Stimulated activated CD4-positive, alpha-beta T cell treated with anti-CD3 and anti-CD28 coated beads, TNF-alpha, amount 100 ng/mL, for 24 hours (primary cell): ENCODE measurements at places on chromosomes 3 and 15.

GRCh38 chr3:29527246-29527645 lies 246.4 kb downstream of the RBMS3 start:
- DNase-seq = no peak

DNA sequence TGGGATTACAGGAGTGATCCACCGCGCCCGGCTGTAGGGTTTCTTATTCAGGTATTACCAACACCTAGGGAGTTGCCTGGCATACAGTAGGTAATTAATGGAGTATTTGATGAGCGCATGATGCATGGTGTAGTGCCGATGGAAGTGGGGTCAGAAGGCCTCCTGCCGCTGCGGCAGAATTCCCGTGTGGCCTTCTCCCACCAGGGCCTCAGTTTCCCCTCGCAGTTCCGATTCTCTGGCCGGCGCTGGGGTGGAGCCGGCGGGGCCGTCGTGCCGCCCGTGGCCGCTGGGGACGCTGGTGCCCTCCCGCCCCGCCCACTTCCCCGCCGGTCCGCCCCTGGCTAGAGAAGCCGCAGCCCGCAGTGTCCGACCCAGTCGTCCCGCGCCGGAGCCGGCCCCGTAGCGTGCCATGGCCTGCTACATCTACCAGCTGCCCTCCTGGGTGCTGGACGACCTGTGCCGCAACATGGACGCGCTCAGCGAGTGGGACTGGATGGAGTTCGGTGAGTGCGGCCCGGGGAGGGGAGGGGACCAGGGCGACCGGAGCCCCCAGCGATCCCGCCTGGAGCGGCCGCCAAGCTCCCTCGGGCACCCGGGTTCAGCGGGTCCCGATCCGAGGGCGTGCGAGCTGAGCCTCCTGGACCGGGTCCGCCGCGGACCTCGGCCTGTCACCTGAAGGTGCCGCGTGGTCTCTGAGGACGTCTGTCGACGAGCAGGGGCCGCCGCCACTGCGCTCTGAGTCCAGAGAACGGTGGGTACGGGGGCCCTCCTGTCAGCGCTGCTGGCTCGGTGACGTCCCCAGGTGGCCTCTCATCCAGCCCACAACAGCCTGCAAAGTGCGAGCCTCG lies at the start of gene IRAK2:
TSS of gene IRAK2 (plus strand) at position 374 of the 848 bp plus-strand sequence. CDS start at position 410, 36 bp downstream.
- peak; percentile 21 for DNase-seq

DNA sequence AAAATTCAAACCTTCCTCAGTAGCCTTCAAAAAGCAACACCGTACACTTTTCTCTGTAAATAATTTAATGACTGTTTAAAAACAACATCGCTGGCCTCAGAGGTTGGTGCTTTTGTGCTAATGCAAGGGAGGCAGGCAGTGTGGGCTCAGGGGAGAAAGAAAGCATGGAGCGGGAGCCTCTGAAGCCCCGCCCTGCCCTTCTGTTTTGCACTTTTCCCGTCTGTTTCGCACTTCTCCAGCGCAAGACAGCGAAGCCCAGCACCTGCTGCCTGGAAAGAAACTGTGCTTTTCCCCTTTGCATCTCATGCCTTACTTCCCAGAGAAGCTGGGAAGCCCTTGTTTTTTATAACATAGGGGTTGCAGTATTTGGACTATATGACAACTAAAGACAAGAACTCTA lies 23.1 kb downstream of the TRPM1 start:
- no peak for DNase-seq

DNA sequence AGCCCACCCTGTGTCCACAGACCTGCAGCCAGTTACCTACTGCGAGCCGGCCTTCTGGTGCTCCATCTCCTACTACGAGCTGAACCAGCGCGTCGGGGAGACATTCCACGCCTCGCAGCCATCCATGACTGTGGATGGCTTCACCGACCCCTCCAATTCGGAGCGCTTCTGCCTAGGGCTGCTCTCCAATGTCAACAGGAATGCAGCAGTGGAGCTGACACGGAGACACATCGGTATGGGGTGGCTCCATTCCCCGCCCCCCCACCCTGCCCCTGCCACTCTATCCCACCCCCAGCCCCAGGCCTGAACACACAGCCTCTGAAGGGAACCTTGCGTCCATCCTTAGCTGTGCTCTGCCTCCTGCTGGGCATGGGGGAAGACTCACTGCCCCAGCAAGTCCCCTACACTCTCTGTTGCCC lies 73.2 kb downstream of the AAGAB start:
- no peak for DNase-seq

DNA sequence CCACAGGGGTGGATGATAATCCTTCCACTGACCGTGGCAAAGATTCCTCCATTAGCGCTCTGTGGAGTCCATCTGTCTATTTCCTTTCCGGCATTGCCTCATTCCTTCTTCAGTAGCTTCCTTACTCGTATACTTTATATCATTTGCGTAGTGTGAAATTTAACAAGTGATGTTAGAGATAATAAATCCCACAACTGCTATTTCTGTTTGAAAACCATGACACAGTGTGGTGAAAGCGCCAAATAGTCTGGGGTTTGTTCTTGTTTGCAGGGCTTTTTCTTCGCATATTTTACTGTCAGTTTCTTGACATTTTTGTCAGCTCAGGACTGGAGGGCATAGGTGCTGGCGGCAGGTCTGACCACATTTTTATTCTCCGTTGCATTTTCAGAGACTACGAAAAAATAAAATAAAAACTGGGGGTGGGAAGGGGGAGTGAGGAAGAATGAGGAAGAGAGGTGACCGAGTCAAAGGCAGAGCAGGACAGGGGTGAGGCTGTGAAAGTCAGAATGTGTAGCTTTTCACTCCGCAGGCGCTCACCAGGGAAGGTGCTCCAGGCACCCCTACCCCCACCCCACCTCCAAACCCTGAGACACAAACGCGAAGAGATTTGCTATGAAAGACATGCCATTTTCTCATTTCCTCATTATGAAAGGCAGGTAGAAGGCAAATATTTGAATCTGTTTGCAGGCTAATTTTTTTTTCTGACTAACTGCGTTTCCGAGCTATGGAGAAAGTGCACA lies 965.0 kb downstream of the MCTP2 start:
- no peak for DNase-seq

GRCh38 chr3:48400824-48401433 lies 28.9 kb downstream of the FBXW12 start:
- peak; percentile 47 for DNase-seq

GRCh38 chr3:103684904-103685303 lies 1250.1 kb downstream of the ZPLD1 start:
- no peak for DNase-seq

GRCh38 chr3:150764566-150764965 lies 1.6 kb upstream of the SIAH2 start:
- no peak for DNase-seq

DNA sequence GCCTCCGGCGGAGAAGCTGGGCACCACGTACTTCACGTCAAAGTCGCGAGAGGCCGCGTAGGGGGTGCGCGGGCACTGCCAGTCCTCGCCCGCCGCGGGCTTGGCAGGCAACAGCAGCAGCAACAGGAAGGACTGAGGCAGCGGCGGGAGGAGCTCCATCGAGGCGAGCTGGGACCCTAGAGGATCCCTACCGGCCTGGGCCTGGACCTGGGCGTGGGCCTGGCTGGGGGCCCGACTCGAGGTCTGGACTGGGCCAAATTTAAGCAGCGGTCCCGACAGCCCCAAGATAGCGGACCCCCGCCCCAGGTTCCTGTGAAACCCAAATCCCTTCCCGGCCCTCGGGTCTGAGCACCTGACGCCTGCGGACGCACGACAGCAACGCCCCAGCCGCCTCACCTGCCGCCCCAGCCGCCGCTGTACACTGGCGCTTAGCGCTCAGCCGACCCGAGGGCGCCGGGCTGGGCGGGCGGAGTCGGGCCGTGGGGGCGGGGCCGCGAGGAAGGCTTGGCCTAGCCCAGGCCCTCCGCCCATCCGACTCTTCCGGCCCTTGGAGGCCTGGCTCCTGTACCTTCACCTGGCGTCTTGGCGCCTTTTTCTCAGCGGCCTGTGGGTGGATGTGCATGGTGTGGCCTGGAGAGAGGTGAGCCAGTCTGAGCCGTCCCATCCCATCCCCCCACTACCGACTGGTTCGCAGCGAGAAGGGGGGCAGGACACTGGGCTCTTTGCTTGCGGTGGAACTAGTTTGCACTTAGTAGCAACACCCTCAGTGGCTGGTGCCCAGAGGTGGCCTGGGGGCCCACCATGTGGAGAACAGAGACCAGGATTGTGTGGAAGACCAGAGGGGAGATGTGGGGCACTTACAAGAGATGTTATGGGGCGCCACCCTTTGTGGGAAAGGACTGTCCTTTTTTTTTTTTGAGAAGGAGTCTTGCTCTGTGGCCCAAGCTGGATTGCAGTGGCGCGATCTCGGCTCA lies at the start of gene MST1R:
TSS of gene MST1R (minus strand) at position 423 of the 974 bp plus-strand sequence. CDS start at position 159, 264 bp downstream.
- peak; percentile 62 for DNase-seq

GRCh38 chr3:54949491-54950044 lies 21.7 kb upstream of the LRTM1 start:
- no peak for DNase-seq

DNA sequence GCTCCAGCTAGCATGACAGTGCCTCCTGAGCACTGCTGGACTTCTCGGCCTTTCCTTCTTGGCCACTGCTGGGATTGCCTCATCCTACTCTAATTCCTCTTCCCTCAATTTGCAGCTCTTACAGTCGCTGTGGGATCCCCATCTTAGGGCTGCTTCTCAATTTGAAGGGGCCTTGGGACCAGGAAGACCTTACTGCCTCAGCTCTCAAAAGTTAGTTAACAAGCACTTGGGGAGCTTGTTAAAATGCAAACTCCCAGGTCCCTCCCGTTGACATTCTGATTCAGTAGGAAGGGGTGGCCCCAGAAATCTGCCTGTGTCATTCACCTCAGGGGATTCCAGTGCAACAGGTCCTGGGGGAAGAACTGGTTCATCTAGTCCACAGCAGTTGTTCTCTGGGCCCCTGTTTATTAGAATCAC lies 14.8 kb downstream of the BDH1 start:
- DNase-seq = no peak

DNA sequence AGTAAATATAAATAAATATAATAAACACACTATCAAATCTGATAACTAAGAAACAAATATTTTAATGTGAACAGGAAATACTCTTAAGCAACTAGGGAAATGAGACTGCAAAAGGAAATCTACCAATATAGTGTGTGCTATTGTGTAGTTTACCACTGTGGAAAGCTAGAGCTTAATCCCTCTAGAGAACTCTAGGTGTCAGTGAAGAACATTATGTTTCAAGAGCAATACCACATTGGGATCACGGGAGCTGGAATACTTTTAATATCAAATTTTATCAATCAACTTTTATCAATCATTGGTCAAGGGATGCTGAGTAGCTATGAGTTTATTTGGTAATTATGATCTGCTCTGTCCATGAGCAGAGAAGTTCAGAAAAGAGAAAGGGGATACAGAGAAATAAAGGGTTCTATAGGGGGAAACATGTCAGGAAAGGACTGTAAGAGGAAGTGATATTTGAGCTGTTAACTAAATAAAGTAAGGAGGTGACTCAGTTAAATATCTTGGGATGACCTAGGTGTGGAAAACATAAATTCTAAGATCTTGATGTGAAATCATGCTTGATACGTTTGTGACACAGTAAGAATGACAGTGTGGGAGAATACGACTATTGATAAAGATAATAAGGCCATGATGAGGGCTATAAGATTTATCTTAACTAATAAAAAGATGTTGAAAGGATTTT lies 762.2 kb upstream of the ALCAM start:
- no peak for DNase-seq

GRCh38 chr3:183131735-183132134 lies 30.8 kb downstream of the LAMP3 start:
- DNase-seq = no peak

DNA sequence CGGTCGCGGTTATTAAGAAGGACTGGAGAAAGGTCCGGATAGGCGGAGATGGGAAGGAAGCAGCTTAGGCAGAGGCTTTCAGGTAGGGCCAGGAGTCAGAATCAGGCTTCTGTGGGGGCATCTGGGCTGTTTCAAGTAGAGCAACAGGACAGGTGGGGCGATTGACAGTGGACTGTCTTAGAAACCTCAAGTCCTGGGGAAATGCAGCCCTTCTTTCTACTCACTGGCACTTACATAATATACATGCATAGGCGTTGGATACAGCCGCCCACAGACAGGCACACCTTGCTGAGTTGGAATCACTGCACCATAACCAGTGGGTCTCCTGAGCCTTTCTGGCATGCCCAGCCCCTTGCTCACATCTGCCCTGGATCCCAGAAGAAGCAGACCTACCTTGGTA lies 730 bp downstream of the MYD88 start:
- no peak for DNase-seq

GRCh38 chr15:96804754-96805153 lies 474.3 kb downstream of the NR2F2 start:
- no peak for DNase-seq

GRCh38 chr15:66063147-66063546 lies 190.4 kb downstream of the MEGF11 start:
- DNase-seq = no peak

DNA sequence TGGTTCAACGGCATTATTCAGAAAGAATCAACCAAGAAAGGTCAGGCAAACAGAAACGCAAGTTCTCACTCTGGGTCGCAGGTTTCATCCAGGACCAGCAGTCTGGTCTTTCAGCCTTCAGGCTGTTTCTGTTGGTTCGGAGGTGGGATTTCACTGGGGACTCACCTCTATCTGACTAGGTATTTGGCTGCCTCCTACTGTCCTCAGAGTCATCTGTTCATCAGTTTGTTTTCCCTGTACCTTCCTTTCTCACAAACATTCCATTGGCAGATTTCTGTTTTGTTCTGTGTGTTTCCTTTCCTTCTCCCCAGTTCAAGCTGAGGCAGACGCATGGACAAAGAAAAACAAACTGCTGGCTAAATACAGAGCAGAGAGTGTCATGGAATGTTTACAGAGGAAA lies 1046.6 kb upstream of the CFAP20DC start:
- DNase-seq = no peak

DNA sequence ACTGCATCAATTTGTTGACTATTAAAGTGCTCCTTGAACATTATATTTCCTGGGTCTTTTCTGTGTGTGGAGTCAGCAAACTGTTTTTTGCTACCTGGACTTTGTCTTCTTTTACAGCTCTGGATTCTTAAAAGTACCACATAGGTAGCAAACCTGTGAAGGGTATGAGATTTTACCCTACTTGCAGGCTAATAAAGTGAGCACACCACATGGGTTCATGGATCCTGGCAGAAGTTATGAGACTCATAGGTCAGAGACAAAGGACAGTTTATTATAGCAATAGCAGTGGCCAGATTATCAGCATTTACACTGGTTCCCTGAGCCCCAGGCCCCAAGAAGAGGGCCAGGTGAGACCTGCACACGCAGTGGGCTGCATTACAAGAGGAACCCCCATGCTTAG lies 8.0 kb upstream of the SACM1L start:
- DNase-seq = no peak

GRCh38 chr3:128489927-128490649 lies 2.9 kb downstream of the GATA2 start:
- DNase-seq = no peak

GRCh38 chr3:176595307-176595706 lies 602.0 kb downstream of the TBL1XR1 start:
- no peak for DNase-seq

DNA sequence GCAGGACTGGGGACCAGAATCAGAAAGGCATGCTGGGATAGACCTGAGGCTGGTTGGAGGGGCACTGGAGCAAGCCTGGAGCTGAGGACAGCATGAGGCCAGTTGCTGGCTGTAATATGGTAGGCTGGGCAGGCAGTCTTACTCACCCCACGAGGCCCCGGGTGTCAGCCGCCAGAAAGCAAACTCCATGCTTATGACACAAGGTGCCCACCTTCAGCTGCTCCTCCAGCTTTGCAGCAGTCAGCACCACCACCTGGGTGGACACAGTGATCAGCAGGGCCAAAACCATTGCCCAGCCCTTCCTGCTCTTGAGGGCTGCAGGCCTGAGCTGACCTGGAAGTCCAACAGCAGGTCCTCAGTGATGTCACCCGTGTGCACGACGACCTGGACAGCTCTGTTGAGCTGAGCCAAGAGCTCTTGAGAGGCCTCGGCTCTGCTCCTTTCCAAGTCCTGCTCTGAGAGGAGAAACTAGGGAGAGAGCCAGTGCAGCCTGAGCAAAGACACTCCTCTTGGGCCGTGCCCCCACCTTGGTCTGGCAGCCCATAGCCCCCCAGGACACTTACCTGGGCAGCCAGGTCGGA lies 747 bp downstream of the UBA7 start:
- no peak for DNase-seq
